ENCODE measurements at places on chromosomes 13 and 19.

DNA sequence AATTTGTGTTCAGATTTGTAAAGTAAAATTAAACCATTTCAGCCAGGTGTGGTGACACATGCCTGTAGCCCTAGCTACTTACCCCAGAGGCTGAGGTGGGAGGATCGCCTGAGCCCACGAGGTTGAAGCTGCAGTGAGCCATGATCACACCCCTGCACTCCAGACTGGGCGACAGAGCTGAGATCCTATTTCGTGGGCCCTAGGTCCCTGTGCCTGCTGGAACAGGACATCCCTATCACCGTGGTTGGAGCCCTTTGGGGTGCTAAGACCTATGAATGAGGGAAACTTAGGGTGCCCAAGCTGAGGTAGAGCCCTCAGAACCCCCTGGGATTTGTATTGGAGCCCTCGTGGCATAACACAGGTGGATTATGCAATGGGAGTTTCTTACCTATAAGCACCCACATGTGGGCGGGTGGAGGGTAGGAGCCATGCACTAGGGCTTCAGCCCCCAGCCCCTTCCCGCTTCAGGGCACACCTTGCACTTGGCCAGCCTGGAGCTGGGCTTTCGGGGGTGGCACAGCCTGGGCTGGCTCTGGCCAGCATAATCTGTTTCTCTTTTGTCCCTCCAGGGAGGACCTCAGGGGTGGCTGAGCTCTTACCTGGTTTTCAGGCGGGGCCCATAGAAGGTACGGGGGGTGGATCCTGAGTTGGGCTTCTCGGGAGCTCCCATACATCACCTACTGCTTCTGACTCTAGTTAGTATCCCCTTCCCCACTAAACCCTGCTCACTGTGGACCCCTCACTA, 7.2 kb upstream of the USF2 start:
- DNase-seq: no peak

GRCh38 chr19:39032063-39032918, at the start of gene FBXO27:
Gene FBXO27 (minus strand): TSS chr19:39032549. CDS start chr19:39032227, 322 bp downstream.
- peak; percentile 33 for DNase-seq

DNA sequence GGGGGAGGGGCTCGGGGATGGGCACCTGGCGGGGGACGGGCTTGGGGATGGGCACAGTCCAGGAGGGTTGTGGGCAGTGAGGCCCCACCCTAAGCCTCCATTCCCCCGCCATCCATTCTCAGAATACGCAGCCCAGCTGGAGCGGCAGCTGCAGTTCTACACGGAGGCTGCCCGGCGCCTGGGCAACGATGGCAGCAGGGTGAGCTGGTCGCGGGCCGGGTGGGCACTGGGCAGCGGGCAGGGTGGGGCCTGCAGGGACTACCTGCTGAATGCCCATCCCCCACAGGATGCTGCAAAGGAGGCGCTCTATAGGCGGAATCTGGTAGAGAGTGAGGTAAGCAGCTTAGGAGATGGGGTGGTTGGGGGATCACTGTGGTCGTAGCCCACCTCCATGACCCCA, 8.3 kb downstream of the PODNL1 start:
- no peak for DNase-seq

- no peak for DNase-seq
These were observed 917.4 kb upstream of the MIR17HG start for GRCh38 chr13:90430127-90430526.

- no peak for DNase-seq
These were observed 58.4 kb downstream of the COL4A1 start for GRCh38 chr13:110248449-110249143.

- DNase-seq: peak; percentile 93
These were observed 111.8 kb downstream of the SACS start for GRCh38 chr13:23321535-23322241.
